ENCODE measurements at places on chromosomes 6 and 20.

- no peak for DNase-seq
Measured at GRCh38 chr20:18202966-18203365, 65.3 kb downstream of the KAT14 start.

GRCh38 chr6:454148-454991, 62.8 kb downstream of the IRF4 start:
- DNase-seq, result no peak

GRCh38 chr6:34041385-34041784, 104.5 kb downstream of the GRM4 start:
- no peak for DNase-seq

DNA sequence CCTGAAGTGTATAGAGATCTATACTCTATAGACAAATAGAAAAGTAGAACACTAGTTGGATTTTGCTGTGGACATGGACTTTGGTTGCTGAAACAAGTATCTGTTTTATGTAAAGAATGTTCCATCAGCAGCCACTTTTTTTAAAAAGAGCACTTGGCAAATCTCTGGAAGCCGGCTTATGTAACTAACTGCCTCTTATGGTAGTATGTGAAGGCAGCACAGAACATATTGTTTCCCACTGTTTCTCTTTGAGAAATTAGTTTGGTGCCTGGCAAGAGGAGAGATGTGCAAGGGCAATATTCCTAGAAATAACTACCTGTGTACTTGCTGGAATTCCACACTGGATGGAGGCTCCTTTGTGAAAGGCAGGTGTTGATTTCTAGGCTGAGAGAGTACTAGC, 242.3 kb upstream of the PREP start:
- DNase-seq, result no peak

- no peak for DNase-seq
Measured at GRCh38 chr6:168559574-168560098, 118.7 kb downstream of the SMOC2 start.

GRCh38 chr20:52031206-52031562, 160.4 kb downstream of the ZFP64 start:
- no peak for DNase-seq

GRCh38 chr6:158396136-158396535, 83.9 kb downstream of the TULP4 start:
- DNase-seq, result no peak

DNA sequence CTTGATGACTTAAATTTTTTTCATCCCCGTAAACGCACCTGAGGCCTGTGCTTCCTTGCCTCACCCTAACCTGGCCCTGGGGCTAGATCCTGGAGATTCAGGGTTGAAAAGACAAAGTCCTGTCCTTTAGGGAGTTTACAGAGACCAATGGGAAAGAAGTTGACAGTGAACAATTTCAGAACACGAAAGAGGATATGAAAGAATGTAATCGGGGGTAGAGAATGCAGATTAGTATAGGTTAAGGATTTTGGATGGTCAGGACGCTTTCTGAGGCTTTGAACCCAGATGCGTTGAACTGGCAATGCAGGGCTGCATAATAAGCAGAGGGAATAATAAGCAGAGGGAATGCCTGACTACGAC, 1.7 kb upstream of the FBXO5 start:
- no peak for DNase-seq

- DNase-seq, result peak; percentile 29
Measured at GRCh38 chr20:35618263-35619131, 2.9 kb downstream of the SPAG4 start.
